ENCODE measurements at places on chromosomes 11 and 22. TPM values are rescaled to one million over a fixed set of nuclear protein-coding genes. Genes with fewer than 3 reads are reported as not detected.

Gene GALNT18
- 8.6 TPM for total RNA-seq

Gene MSANTD4
- total RNA-seq: 19.6 TPM

DNA sequence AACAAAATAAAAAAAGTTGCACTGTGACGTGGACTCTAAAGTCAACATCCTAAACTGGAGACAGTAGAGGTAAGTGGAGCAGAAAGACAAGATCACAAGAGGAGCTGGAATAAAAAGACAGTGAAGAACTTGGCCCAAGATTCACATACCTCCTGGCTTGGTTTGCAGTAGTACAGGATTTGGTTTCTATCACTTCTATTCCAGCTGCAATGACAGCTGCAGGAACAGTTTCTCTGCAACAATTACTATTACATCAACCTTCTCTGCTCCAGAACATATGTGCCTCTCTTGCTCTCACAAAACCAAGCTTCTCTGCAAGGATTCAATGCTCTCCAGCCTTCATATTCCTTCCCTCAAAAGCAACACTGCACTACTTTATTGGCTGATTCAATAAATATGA is 7.8 kb upstream of the KDM2A start:
- DNase-seq: no peak

DNA sequence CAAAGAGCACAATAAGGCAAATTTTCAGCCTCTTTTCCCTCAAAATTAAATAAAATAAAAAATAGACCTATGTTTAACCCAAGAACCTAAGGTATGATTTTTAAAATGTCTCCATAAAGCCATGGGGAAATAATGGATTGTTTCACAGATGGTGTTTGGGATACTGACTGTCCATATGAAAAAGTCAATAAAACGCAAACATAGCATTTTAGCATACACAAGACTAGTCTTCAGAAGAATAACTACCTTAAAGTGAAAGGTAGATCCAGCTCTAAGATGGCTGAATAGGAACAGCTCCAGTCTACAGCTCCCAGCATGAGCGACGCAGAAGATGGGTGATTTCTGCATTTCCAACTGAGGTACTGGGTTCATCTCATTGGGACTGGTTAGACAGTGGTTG is 16.1 kb downstream of the PTH start:
- no peak for DNase-seq

- DNase-seq: no peak
Measured at GRCh38 chr22:47051441-47052071, 289.1 kb downstream of the TBC1D22A start.
